ENCODE measurements at places on chromosomes 1 and 21.
A peak's percentile ranks its signal among the peaks of the same experiment; 100 is the strongest.

DNA sequence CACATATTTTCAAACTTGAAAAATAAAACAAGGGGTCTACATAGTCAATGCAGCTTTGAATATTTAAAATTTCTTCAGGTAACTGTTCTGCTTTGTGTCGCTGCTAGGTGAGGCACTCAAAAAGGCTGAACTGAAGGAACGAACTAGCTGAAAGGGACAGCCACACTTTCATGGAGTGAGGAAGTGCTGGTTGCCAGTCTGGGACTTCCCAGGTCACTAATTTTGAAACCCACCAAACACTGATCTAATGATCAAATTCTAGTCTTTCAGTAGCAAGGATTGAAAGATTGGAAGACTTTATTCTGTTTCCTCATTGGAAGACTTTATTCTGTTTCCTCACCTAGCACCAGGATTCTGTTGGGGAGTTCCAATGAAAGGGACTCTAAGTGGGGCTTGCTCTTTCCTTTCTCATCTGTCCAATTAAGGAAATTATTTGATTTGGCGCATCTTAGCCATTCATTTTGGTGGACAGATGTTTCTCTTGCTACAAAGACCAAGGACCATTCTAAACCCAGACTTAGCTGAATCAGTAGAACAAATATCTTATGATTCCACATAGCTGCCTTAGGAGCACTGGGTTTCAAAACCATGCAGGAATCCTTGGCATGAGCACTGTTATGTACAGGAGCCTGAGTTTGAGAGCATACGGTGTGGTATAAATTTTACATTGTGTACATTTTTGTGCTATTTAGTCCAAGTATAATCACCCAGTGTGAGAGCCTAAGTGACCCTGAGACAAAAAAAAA, 10.9 kb upstream of the ARID1A start:
- no peak for DNase-seq

DNA sequence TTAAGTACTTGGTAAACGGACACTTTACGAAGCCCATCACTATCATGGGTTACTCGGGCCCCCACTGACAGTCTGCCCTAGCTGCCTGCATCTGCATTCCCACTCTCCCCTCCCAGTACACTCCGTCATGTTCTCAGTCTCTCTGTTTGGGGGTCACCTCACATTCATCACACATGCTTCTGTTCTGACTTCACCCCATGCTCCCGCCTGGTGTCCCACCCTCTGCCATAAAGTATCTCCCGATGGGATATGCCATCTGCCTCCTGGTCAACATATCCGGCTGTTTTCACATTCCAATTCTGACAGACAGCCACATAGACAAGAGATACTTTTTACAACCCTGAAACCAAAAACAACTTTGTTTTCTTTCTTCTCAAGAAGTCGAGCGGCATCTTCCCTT, 1.0 kb downstream of the OLFML2B start:
- no peak for DNase-seq

GRCh38 chr1:171166361-171166760, 18.7 kb upstream of the FMO2 start:
- no peak for DNase-seq

DNA sequence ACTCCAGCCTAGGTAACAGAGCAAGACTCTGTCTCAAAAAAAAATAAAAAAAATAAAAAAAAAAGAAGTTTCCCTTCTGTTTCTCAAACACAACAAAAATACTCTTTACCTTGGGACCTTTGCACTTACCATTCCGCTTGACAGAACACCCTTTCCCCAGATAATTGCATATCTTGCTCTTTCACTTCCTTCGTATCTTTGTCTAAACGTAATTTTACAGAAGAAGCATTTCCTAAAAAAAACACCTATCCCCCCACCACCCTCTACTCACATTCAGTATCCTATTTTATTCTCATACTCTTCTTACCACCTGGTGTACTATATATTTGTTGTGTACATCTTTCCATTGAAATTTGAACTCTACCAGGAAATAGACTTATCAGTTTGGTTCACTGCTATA, 32.7 kb downstream of the ASH1L start:
- DNase-seq, result no peak

- no peak for DNase-seq
These were observed 52.4 kb downstream of the ARHGEF10L start for GRCh38 chr1:17591814-17592430.

GRCh38 chr1:46937270-46937669, 4.0 kb downstream of the CYP4A11 start:
- no peak for DNase-seq

- no peak for DNase-seq
These were observed 42.0 kb upstream of the PADI1 start for GRCh38 chr1:17162941-17163340.

- DNase-seq, result no peak
These were observed 8.8 kb upstream of the TTC34 start for GRCh38 chr1:2810281-2810680.

GRCh38 chr1:54324251-54325140, 81.7 kb downstream of the SSBP3 start:
- DNase-seq, result no peak

- no peak for DNase-seq
These were observed 11.7 kb upstream of the CD101 start for GRCh38 chr1:116989835-116990234.

DNA sequence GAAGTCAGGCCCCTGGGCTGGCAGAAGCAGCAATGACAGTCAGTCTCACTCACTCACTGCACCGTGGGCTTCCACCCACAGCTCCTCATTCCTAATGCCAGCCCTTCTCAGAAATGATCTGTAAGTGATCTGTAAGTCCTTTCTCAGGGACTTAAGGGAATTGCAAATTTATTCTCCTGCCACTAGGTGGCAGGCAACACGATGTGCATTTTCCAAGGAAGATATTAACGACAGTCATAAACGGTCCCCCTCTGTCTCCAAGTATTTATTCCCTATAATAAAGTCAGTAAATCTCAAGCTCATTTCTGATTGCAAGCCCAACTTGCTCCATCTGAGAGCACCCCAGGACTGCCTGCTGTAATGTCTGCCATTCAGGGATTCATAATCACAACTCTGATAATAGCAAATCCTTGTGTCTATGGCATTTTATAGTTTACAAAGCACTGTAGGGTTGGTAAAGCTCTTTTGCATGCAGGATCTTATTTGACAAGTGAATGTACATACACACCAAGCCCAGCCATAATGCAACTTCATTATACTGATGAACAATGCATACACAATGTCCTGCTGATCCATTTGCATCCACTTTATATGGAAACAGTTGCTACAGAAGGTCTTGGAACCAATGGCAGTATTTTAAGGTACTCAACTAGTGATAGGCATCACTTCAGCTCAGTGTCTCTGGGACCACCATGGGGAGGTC, 380.5 kb upstream of the CAMK1G start:
- DNase-seq, result peak; percentile 4

DNA sequence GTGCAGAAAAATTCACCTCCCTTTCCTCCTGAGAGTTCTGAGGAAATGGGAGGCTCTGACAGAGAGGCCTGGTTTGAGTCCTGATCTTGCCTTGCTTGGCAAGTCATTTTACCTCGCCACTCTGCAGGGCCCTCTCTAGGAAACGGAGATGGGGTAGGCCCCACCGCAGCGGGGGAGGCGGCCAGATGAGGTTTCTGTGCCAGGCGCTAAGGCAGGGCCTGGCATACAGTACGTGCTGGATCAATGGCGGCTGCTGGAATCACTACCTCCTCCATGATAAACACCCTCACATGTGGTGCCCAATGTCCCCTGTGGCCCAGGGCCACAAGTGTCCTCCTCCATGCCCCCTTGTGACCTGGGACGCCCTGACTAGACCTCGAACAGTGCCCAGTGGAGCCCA, 499 bp upstream of the PLEKHG5 start:
- no peak for DNase-seq

GRCh38 chr1:204435872-204436271, 24.3 kb upstream of the PPP1R15B start:
- no peak for DNase-seq

DNA sequence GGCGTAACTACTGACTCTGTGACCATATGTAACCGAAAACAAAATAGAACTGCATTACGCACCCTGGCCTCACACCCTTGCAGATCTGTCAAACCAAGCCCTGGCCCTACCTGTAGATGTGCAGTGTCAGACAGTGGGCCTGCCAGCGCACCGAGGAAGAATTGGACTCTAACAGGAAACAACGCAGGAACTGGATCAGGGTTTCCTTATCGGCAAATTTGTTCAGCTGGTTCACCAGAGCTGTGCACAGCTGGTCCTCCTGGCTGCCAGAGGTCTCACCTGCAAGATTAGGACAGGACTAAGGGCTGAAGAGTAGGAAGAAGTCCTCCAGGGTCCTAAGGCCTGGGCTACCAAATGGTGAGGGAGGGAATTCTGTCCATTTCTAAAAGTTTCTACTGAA, 90.0 kb downstream of the UBR4 start:
- DNase-seq, result no peak

GRCh38 chr1:214637722-214638458, 34.9 kb downstream of the CENPF start:
- no peak for DNase-seq

GRCh38 chr21:41478319-41479177, 29.4 kb downstream of the TMPRSS2 start:
- no peak for DNase-seq

DNA sequence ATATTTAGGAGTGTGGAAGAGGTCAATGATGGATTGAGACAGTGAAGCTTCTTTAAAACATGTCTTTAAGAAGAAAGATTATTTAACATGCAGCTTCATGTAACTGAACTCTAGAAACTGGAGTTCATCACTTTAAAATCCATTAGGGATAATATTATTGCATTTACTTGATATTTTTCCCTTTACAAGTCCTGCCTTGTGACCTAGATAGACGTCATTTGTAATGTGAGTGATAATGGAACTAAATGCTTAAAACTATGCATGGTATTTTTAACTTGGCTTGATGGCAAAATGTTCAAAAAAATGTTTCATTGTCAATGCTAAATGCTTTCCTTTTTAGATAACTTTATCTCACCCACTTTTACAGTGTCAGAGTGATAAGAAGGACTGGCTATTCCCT, 723.7 kb downstream of the RWDD3 start:
- no peak for DNase-seq

- no peak for DNase-seq
These were observed 10.2 kb downstream of the COQ8A start for GRCh38 chr1:226950316-226950715.

GRCh38 chr1:227102056-227102455, 162.0 kb downstream of the COQ8A start:
- DNase-seq, result no peak

DNA sequence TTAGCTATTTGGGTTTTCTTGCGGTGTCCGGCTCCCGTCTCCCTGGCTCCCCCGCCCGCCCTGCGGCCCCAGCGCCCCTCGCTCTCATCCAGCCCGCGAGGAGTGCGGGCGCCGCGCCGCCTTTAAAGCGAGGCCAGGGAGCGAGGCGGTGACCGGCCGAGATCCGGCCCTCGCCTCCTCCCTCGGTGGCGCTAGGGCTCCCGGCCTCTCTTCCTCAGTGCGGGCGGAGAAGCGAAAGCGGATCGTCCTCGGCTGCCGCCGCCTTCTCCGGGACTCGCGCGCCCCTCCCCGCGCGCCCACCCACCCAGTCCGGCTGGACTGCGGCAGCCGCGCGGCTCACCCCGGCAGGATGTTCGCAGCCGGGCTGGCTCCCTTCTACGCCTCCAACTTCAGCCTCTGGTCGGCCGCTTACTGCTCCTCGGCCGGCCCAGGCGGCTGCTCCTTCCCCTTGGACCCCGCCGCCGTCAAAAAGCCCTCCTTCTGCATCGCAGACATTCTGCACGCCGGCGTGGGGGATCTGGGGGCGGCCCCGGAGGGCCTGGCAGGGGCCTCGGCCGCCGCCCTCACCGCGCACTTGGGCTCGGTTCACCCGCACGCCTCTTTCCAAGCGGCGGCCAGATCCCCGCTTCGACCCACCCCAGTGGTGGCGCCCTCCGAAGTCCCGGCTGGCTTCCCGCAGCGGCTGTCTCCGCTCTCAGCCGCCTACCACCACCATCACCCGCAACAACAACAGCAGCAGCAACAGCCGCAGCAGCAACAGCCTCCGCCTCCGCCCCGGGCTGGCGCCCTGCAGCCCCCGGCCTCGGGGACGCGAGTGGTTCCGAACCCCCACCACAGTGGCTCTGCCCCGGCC, 492 bp downstream of the HLX start:
- DNase-seq, result no peak

- no peak for DNase-seq
These were observed 330.7 kb downstream of the SMYD3 start for GRCh38 chr1:246176126-246177024.

DNA sequence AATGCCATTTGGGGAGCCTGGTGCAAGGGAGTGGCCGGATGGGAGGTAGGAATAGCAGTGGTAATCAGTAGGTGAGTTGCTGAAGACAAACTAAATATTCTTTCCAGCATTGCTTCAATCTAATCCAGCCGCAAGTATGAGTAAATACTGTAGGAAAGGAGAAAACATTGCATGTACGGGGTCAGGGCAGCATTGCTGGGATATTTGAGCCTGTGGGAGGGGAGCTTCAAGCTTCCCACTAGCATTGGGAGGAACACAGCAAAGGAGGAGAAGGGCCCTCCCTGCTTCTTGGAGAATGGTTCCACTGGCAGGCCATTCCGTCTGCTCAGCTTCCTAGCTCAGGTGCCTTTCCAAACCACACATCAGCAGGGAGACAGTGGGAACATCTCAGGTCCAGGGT, 15.2 kb downstream of the CAPN2 start:
- no peak for DNase-seq

DNA sequence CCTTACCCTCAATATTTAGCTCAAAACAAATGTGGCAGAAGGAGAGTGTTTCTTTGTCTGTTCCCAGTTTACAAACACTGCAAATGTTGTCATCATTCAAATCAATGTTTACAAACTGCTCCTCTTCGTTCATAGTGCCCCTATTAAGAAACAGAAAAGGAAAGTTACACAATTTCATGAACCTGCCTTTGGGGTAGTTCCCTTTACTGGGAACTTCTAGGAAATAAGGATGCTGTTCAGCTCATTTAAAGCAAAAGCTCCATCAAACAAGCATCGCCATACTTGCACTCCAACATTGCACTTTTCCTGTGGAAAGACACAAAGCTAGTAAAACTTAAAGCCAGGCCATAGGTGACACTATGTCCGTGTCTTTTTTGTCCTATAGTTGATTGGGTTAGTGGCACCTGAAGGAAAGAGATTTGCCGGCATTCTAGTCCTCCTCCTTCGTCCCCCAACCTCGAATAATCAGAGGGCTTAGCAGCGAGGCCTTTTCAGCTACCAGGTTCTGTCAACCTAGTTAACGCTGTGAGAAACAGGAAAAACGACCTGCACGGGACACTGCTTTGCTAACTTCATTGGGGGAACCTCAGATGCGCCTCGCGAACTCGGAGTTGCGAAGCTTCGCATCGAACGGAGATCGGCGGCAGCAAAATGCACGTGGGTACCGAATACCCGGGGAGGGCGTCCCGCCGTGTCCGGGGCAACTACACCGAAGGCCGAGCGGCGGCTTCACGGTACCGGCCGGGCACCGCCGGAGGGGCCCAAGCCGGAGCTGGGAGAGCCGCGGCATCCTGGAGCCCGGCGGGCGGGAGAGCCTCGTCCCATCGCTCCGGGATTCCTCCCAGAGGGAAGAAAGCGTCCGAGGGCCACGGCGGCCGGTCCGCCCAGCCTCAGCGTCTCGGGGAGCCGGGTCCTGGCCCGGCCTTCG, 706 bp downstream of the C21orf91 start:
- no peak for DNase-seq
